RPMI7951 (cell line): ENCODE measurements at places on chromosomes 5 and 9.

GRCh38 chr5:177350776-177351391 lies 584 bp downstream of the LMAN2 start:
- DNase-seq, result no peak

DNA sequence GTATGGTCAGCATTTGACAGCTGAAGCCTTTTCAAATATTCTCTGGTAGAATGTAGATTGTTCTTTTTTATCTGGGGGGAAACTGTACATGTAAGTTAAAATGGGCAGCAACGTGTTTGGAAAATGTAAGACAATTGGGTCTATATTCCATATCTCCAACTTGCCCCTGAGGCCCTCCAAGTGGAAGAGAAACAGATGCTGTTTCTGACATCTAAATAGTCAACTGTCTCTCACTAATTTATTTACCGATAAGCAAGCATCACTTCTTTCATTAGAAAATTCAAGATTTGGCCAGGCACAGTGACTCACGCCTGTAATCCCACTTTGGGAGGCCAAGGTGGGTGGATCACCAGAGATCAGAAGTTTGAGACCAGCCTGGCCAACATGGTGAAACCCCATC lies 120.2 kb upstream of the TBCA start:
- no peak for DNase-seq

DNA sequence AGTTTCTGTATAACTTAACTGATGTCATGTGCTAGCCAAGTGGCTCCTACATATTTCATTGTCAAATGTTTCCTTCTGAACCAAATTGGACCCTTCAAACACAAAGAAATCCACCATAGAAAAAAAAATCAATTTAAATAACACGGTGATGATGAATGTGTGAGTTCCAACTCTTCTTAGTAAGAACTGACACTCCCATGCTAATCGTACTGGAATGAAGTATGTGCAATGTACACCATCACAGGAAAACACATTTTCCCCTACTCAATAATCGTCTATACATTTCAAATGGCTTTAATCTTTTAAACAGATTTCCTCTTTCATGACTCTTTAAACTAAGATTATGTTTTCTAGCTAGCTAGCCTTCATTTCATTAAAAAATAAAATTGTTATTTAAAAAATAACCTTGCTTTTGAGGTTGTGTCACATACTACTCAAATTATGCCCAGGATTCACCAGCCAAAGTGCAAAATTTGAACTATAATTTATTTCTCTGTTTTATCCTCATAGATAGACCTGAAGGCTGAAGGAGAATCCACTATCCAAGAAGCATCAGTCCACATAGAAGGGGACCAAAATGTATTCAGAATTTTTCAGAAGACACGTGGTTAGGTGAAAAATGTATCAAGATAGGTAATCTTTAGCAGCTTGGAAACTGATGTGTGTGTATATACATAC lies 131.0 kb upstream of the ITGA1 start:
- no peak for DNase-seq

GRCh38 chr9:76835571-76836283 lies 70.2 kb downstream of the PRUNE2 start:
- DNase-seq, result peak; percentile 81

GRCh38 chr9:123450996-123451395 lies 95.0 kb downstream of the CRB2 start:
- no peak for DNase-seq

GRCh38 chr5:40365342-40366330 lies 314.1 kb upstream of the PTGER4 start:
- peak; percentile 29 for DNase-seq

DNA sequence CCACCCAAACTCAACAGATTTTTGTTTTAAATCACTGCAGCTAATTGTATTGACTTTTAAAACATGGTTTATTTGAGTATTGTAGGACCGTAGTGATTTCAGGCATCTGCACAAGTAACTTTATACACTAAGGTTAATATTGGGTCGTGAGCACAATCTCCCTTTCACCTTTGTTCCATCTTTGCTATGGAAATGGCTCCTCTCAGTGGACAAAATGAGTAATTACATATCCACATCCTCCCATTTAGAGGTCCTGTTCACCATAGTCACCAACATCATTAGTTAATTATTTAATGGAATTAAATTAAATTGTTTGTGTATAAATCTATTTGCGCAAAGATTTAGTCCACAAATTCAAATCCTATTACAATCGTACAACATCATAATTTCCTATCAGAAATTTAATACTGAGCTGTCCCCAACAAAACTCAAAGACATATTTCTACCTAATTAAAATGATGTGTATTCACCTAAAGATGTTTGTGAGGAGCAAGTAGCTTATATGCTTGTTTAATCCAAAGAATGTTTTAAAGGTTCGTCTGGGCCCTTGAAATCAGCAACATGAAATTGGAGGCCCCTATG lies 173.0 kb upstream of the DAPK1 start:
- peak; percentile 42 for DNase-seq

DNA sequence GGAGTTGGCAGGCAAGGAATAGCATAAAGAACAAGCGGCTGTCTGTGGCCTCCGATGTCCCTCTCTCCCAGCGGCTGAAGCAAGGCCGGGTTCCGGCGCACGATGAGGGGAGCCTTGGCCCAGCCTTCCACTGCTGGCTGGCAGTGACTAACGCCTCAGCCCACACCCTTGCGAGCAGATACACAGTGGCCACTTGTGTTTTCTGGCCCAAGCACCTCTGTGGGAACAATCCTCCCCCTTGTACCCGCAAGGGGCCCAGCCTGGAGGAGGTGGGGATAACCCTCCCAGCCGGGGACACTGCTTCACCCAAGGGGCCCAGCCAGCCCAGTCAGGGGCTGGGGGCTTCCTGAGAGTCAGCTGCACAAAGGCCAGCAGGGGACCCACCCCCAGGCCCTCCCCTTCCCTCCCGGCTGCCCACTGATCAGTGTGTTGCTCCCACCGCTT lies 23.2 kb downstream of the STK10 start:
- peak; percentile 78 for DNase-seq

DNA sequence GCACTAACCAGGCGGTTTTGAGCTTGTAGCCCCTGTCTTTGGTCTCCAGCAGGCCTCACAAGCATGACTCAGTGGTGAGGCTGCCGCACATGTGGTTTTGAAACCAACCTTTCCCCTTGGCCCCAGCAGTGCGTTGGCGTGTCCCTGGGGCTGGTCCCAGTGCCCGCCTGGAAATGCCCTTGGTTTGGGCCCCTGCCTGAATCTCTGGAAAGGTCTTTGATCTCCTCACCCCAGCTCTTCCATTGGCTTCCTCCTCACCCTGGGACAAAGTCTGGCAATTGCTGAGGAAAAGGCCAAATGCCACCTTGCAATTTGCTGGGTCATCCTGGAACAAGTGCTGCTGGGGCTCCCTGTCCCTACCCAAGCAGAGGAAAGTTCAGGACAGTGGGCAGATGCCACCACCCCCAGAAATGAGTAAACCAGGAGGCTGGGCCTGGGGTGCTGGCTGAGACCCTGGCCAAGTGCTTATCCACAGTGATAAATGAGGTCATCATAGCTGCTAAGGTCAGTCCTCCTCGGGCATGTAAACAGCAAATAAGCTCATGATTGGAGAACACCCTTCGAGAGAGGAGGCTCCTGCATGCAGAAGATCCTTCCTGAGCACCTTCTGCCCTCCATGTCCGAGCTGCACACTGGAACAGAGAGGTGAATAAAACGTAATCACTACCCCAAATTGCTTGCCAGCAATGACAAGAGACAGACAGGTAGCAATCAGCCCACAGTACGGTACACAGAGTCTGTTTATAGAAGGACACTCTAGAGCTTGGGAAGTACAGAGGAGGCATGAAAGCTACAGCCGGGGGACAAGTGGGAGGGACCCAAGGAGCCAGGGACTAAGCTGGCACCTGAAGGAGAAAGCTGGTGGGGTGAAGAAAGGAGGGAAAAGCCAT lies 98.9 kb upstream of the CPEB4 start:
- peak; percentile 95 for DNase-seq

DNA sequence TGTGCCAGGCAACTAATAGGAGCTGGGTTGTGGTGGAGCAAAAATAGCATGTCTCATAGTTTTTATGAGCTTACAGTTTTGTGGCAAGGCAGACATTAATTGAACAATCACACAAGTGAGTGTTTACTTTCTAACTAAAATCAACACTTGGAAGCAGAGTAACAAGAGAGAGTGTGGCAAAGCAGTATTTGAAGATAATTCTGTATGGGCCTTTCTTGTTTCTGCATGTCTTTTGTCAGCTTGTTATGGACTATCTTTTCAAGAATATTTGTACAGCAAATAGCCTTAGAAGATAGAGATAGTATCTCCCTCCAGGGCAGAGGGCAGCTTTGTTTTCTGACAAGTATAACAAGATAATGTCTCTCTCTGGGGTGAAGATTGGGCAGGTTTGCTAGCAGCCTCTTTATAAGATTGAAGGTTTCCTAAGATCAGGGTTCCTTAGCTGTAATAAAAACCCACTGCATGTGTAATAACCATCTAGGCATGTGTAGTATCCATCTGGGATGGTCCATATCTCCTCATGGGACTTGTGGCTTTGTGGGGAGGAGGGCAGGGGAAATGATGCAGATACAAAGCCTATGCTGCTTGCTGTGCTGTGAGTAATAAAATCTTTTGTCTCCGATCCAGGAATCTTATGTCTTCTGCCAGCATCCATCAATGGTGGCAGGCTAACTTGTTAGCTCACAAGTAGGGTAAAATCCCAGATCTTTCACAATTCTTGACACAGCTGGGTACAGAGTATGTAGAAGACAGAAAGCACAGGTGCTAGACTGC lies 479.9 kb downstream of the KDM4C start:
- DNase-seq, result peak; percentile 7

DNA sequence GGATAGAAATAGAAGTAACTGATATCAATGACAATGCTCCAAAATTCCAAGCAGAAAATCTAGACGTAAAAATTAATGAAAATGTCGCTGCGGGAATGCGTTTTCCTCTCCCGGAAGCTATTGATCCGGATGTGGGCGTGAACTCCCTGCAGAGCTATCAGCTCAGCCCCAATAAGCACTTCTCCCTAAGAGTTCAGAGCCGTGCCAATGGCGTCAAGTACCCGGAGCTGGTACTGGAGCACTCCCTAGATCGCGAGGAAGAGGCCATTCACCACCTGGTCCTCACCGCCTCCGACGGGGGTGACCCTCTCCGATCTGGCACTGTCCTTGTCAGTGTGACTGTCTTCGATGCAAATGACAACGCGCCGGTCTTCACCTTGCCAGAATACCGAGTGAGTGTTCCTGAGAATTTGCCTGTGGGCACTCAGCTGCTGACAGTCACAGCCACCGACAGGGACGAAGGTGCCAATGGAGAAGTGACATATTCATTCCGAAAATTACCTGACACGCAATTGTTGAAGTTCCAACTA lies 818 bp downstream of the PCDHGA10 start:
- DNase-seq, result no peak

GRCh38 chr9:79671558-79671957 lies 99.8 kb downstream of the TLE4 start:
- no peak for DNase-seq

DNA sequence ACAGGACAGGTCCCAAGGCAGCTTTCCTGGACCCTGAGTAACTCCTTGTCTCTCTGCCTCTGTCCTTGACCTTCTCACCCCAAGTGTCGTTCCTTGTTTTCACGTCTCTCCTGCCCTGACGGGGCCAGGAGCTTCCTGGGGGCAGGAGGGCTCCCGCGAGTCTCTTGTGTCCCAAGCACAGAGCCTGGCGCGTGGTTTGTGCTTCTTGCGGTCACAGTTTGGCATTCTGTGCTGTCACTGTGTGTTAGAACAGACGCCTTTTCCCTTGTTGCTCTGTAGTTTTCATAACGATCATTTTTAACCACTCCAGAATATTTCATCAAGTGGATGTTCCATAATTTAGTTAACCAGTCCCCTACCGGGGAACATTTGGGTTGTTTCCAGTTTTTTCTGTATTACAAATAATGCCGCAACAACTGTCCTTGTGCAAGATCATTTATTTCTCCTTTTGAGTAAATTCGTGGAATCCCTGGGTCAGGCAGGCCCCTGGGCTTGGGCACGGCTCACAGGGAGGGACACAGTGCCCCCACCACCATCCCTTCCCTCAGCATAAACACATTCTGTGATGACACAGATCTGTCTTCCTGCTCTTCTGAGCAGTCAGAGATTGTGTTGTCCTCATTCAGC lies 71.9 kb downstream of the TSPAN17 start:
- DNase-seq, result no peak

DNA sequence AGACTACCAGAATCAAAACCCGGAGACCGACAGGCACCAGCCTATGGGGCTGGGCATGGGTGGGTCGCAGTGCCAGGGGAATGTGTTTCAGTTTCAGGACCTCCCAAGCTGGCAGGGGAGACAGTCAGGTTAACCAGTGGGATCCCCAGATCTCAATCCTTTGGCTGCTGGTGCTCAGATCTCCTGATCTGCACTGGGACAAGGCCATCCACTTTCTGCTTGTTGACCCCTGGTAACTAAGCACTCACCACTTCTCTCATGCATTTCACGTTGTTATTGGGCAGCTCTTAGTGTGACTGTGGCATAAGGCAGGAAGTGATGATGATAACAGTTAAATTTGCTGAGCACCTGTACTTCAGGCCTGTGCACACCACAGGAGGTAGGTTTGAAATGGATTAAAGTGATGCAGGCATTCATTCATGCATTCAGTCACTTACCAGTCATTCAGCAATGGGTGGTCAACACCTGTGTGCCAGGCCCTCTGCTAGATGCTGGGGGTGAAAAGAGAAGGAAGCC lies 42.1 kb upstream of the STXBP1 start:
- DNase-seq, result peak; percentile 48

DNA sequence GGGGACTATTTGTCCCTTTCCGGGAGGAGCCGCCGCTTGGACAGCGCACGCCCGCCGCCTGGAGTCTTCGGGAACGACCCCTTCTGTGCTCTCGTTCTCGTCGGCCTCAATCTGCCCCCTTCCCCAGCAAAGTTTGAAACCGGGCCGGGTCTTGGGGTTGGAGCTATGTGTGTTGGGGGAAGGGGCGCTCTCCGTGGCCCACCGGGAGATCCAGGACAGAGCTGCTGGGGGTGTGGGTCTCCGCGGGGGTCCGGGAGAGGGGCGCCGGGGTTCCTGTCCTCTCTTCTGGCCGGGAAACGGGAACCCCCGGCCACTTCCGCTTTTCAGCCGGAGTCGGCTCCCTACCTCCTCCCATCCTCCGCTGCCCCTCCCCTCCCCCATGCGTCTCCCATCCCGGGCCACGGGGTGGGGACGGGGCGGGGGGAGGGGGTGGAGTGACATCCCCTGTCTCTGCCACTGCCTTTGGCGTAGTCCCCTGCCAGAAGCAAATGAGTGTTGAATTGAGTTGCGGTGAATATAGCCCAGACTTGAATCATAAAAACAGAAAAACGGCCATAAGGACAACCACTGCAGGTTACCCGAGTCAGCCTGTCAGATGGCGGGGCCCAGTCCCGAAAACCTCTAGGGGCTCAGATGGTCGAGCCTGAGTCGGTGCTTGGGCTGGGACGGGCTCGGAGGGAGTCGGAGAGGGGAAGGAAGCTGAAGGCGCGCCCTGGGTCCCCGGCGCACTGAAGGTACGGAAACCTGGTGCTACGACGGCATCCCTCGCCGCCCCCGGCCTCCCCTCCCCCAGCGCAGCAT lies 1.1 kb downstream of the CPLX2 start:
- DNase-seq, result no peak

GRCh38 chr9:80020056-80020455 lies 448.3 kb downstream of the TLE4 start:
- DNase-seq, result no peak

DNA sequence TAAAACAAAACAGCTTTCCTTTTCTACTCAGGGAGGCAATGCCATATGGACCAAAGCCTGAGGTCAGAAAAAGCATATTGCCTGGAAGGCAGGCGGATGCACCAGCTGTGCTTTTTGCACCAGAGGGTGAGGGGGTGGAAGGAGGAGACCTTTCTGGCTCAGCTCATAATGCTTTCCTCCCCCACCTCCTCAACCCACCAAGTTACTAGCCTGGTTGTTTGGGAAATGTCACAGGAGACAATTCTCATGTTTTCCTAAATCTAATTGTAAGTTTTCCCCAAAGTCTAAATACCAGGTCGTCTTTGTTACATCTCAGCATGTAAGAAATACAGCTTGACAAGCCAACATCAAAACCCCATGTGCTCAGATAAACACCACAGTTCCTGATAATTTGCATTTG lies 72.6 kb upstream of the DMRTA1 start:
- DNase-seq, result no peak
